Fibroblast of skin of scalp (primary cell): ENCODE measurements at places on chromosomes 6 and 20.

GRCh38 chr6:96563853-96564252 is 925 bp downstream of the FHL5 start:
- DNase-seq: no peak

DNA sequence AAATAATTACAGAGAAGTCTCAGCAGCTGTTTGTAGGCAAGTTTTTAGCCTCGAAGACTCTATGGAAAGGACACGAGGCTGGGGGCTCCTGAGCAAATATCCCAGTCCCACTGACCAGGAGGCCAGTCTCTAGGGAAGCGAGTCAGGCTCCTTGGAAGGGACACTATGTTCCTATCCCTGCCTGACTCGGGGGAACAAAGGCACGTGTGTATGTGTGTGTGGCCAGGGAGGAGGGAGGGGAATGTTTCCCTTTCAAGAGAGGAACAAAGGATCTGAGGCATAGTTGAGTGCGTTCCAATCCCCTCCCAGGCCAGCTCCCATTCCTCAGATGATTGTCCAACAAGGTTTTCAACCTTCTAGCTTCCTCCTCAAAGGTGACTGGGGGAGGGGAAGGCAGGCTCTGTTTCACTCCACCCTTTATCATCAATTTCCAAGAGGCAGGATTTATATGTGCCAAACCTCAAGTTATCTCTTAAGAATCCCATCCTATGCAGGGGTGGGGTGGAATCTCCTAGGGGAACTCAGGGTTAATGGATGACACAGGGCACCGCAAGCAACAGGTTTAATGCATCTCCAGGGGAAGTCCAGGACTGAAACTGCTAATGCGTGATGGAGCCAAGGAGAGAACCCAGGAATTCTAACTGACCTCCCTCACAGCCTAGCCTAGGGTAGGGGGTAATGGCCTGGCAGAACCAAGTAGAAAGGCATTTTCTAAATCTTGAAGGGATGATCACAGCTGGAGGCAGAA is 9.9 kb downstream of the BCL2L1 start:
- peak; percentile 83 for DNase-seq

DNA sequence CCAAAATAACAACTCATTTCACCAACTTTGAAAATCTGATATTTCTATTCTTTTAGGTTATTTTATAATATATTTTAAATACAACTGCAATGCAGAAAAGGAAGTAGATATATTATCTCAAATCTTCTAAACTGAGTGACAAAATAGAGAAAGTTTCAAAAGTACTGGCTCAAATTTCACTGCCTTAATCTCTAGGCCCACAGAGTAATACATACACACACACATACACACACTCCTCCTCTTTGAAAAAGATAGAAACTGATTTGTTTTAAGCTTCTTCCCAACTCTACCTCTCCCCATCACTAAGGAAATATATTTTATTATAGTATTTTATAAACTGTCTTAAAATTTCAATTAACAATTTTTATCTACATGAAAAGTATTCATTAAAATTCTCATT is 36.2 kb downstream of the ARHGAP18 start:
- DNase-seq: no peak

DNA sequence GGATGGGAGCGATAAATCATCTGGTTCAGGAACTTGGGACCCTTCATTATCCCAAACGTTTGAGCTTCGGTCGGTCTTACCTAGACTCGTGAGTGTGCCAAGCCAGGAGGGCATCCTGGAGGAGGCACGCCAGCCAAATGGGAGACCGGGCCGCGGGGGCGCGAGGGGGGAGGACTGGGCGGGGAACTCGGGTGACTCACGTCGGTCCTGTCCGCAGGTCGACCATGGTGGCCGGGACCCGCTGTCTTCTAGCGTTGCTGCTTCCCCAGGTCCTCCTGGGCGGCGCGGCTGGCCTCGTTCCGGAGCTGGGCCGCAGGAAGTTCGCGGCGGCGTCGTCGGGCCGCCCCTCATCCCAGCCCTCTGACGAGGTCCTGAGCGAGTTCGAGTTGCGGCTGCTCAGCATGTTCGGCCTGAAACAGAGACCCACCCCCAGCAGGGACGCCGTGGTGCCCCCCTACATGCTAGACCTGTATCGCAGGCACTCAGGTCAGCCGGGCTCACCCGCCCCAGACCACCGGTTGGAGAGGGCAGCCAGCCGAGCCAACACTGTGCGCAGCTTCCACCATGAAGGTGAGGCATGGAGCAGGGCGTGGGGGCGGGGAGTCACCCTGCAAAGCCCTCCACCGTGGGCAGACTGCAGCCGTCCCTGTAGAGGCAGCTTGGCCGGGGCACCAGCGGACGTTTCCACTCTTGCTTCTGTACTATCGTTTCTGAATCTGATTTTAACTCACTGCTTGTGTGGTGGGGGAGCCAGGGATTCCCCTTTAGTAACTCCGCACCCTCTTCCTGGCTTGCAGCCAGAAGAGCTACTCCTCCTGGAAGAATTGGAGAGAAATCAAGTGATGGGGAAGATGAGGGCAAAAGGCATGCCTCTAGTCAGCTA is 2.7 kb downstream of the BMP2 start:
- no peak for DNase-seq
